NCI-H1105 (cell line): ENCODE measurements at places on chromosomes 6 and 20.

GRCh38 chr6:109788687-109789086, 97.6 kb downstream of the FIG4 start:
- no peak for DNase-seq

- DNase-seq: no peak
Measured at GRCh38 chr20:1002682-1003561, 811 bp upstream of the RSPO4 start.

- DNase-seq: no peak
Measured at GRCh38 chr6:142699391-142699790, 245.6 kb downstream of the HIVEP2 start.

- no peak for DNase-seq
Measured at GRCh38 chr6:69102416-69102815, 467.3 kb downstream of the ADGRB3 start.

GRCh38 chr20:32304131-32304746, 26.8 kb downstream of the KIF3B start:
- no peak for DNase-seq

DNA sequence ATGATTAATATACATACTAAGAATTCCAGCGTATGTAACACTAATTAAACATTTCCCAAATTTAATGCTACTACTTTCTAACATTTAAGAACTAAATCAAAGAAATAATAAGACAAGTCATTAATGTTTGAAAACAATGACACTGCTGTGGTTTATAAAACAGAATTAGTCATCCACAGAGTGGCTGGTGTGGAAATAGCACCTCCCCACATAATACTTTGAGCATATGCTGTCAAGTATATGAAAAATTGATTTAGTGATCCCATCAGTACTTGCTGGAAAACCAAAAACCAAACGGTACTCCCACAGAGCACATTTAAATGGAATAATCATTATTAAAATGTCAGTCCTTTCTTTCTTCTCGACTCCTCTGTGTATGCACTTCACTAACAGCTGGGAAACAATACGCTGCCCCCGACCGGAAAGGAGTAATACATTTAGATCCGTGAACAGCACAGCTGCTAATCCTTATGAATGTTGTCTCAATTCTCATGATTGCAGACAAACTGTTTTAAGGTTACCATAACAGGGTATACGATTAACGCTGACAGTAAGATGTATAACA, 78.4 kb downstream of the PREP start:
- DNase-seq: no peak

DNA sequence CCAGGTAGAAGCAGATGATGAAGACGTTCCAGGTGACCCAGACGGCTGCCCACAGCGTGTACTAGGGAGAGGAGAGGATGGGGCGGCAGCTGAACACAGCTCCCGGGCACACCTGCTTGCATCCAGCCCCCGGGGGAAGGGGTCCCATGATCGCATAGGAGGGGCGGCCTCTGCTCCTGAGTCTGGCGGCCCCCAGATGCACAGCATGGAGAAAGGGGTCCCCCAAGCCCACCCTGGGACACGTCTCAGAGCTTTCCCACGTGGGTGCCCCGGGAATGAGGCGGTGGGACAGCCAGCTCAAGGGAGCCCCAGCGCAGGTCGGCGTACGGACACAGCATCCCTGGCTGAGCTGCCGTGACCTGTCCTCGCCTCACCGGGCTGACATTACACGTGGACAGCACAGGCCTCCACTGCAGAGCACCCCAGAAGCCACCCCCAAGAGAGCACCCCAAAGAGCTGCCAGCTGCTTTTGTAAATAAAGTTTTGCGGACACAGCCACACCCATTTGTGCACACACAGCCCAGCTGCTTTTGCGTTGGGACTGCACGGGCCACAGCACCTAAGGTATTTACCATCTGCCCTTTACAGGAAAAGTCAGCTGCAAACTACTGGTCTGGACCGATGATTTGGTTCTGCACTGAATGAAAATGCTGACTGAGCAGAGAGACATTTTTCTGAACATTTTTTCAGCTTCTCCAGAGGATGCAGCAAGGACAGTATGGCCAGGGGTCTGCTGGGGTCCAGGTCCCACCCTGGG, 5.2 kb downstream of the NKAIN4 start:
- no peak for DNase-seq

DNA sequence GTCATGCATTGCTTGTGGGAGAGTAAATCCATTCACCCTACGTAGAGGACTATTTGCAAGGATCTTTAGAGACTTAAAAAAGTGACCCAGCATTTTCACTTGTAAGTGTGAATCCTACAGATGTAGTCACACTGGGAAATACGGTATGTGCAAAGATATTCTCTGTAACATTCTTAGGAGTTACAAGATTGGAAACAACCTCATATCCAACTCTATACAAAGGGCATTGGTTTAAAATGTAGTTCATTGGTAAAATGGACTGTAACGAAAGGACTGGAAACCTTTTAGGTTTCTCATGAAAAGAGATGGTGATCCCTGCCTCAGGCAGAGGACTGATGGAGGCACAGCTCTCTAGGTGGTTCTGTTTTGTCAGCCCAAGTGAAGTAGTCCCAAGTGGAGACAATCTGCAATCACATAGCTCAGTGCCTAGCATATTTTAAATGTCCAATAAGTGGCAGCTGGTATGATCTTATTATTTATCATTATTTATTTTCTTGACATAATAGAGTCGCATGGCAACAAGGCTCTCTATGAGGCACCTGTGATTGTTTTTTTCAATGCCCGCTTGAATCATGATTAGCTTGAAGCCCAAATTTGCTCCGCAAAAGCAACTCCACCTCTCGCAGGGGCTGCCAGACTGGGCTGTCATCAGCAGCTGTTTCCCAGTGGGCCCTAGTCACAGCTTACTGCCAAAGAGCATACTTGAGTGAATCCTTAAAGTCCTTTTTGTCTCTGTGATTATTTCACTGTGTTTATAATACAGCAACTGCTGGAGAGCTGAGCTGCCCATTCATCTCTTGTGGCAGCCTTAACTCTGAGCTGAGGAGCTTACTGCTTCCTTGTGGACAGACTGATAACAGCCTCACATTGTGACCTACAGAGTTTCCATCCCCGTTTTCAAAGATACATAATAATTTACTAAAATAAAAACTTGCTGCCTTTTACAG, 19.8 kb upstream of the ENPP1 start:
- DNase-seq: peak; percentile 73

- no peak for DNase-seq
Measured at GRCh38 chr6:31945507-31946369, at the start of gene CFB. Gene CFB, plus strand, starts transcription at chr6:31946095. Its CDS starts 127 bp downstream, at chr6:31946222.

- no peak for DNase-seq
Measured at GRCh38 chr6:134735461-134735860, 214.4 kb downstream of the ALDH8A1 start.

GRCh38 chr6:122631571-122632249, 21.5 kb downstream of the PKIB start:
- no peak for DNase-seq

GRCh38 chr6:10332111-10332510, 82.8 kb downstream of the TFAP2A start:
- DNase-seq: no peak

DNA sequence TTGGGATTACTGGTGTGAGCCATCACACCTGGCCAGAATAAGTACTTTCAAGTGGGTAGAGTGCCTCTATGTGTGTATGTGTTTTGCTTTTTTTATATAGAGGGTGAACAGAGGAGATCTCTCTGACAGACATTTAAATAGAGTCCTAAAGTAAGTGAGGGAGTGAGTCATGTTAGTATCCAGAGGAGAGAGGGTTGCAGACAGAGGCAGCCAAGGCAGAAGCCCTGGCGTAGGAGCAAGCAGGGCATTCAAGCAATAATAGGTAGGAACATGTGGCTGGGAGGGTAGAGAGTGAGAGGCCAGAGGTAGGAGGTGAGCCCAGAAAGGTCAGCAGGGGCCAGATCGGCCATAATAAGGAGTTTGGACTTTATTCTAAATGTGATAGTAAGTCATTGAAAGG, 48.9 kb downstream of the PHF20 start:
- DNase-seq: no peak

DNA sequence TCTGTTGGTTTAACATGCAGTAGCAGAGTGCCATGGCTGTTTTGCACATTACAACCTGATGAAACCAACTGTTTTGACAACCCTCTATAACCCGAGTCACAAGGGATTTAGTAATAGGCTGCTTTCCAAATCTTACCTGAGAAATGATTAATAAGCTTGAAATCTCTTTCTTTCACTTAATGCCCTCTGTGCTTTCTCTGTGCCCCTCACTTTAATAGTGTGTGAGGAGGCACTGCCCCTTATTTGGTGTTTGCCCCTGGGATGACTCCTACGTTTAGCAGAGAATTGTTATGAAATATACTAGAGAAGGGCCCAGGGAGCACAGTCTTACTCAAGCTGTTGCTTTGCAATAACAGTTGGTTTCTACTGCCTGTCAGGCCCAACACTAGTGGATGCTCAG, 31.0 kb upstream of the PTCHD4 start:
- no peak for DNase-seq

DNA sequence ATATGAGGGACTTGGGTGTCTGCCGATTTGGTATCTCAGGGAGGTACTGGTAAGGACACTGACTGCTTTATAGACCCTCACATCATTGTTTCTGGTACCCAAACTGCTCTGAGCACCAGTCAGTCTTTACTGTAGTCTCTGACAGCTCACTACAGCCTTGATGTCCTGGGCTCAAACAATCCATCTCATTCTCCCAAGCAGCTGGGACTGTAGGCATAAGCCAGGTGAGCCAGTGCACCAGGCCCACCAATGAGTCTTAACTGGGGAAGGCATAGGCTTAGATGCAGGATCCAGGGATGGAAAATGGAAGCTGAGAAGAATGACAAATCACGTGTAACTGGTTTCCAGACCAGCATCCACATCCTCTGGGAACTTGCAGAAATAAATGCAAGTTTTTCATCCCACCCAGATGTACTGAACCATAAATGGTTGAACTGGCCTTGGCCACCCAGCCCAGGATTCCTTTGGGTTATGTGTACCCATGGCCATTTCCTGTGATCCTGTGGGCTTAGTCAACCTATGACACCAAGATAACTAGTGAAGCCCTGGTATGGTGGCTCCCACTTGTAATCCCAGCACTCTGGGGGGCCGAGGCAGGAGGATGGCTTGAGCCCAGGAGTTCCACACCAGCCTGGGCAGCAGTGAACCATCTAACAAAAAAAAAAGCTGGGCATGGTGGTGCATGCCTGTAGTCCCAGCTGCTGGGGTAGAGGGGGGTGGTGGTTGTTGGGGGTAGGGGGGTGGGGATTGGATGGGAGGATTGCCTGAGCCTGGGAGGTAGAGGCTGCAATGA, 5.8 kb downstream of the TUBB start:
- DNase-seq: no peak

DNA sequence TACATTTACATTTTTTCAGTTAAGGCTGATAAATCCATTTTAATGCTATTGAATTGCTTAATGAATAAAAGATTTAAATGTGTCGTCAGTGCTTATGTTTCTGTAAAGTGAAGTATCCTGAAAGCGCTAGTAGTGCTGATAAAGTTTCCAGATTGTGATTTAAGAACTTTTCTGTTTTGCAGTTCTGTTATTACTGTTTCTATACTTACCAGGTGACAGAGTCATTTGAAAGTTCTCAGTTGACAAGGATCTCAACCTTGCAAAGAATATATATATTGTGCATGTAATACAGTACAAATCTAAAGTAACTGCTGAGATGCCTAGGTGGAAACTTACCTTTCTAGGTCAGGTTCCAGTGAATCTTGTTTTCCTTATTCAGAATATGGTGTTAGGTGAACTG, 201.8 kb downstream of the ARID1B start:
- DNase-seq: no peak

- DNase-seq: no peak
Measured at GRCh38 chr6:45265246-45265645, 62.9 kb upstream of the RUNX2 start.

- peak; percentile 67 for DNase-seq
Measured at GRCh38 chr6:20404641-20405032, 3.0 kb downstream of the E2F3 start.

DNA sequence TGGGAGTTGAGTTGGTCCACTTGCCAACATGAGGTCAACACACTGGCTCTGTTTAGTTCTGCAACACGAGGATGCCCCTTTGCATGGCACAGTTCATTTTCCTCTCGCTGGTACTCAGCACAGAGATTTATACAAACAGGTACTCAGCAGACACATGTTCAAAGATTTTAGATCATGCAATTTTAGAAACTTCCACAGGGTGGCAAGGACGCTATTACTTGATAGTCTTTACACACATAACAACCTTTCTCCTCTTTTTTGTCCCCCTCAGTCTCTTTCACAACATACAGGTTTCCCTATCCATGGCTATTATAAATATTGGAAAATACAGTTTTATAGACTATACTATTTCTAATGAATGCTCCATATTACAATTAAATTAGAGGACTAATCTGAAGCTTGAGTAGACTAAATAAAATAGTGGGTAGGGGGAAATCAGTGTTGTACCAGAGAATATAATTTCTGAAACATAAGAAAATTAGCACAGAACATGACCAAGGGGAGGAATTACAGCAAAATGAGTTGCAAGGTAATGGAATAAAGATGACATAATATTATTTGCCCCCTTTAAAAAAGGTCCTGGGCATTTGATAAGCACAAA, 331.8 kb upstream of the BTBD3 start:
- DNase-seq: peak; percentile 22

DNA sequence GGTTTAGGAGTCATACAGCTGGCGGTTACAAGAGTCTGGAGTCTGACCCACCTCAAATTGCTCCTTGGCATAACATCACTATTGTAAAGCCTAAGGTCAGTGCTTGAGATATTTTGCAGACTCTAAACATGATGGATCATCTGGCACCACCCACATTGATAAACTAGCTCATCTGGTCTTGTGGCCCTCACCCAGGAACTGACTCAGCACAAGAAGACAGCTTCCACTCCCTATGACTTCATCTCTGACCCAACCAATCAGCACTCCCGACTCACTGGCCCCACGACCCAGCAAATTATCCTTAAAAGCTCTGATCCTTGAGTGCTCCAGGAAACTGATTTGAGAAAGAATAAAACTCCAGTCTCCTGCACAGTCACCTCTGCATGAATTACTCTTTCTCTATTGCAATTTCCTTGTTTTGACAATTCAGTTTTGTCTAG, 115.9 kb downstream of the CD24 start:
- DNase-seq: no peak

- no peak for DNase-seq
Measured at GRCh38 chr6:11356404-11357155, 124.1 kb upstream of the NEDD9 start.

DNA sequence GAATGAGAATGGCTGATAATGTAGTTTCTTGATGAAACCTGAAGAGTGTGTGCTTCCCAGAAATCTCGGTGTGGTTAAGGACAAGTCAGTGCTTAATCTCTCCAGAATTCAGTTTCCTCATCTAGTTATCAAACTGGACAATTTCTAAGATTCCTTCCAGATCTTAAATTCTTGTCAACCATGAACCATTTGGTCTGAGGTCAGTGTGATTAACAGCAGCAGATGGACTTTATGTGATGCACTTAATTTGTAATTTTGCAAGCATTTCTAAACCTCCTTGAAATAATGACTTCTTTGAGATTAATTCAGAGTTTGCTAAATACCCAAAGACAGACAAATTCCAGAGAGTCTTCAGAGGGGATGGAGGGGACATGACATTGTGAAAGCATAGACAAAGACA, 160.3 kb downstream of the KIF16B start:
- no peak for DNase-seq
